Endothelial cell of coronary artery (primary cell): ENCODE measurements at places on chromosomes 4 and X. TPM values are rescaled to one million over a fixed set of nuclear protein-coding genes. Genes with fewer than 3 reads are reported as not detected.

The RTL3 gene
- total RNA-seq, result under 0.01 TPM in 1 of 2 replicates, not detected in the other

The NSUN7 gene
- under 0.01 TPM in 1 of 2 replicates, not detected in the other for total RNA-seq

The TRAM1L1 gene
- total RNA-seq, result 0.09 and 0.36 TPM in 2 replicates

The LRIT3 gene
- total RNA-seq, result under 0.01 and 0.09 TPM in 2 replicates

The P2RY4 gene
- 0.09 TPM in 1 of 2 replicates, not detected in the other for total RNA-seq

The GPC3 gene
- total RNA-seq, result not detected in 2 replicates

The FDCSP gene
- not detected in 2 replicates for total RNA-seq

The COL4A6 gene
- total RNA-seq, result 3.5 and 10.0 TPM in 2 replicates

The ELOVL6 gene
- 2.8 and 7.7 TPM in 2 replicates for total RNA-seq

The SOX3 gene
- not detected in 2 replicates for total RNA-seq

The RAB40A gene
- total RNA-seq, result 0.09 TPM in 1 of 2 replicates, not detected in the other

The ARMCX6 gene
- total RNA-seq, result 25.0 and 34.4 TPM in 2 replicates

The LINC00632 gene
- 0.72 and 1.1 TPM in 2 replicates for total RNA-seq

The HPGD gene
- 0.19 TPM in 1 of 2 replicates, not detected in the other for total RNA-seq

The GPR119 gene
- total RNA-seq, result not detected in 2 replicates

The NR3C2 gene
- 3.2 and 4.7 TPM in 2 replicates for total RNA-seq

The ZFP92 gene
- total RNA-seq, result 0.90 and 1.5 TPM in 2 replicates

The CFAP99 gene
- under 0.01 and 0.09 TPM in 2 replicates for total RNA-seq

The SPANXA1 gene
- total RNA-seq, result not detected in 2 replicates

The TMEM33 gene
- total RNA-seq, result 41.5 and 45.7 TPM in 2 replicates

The ZNF711 gene
- total RNA-seq, result 1.5 and 1.7 TPM in 2 replicates

The SSX4 gene
- total RNA-seq, result not detected in 2 replicates

The NPY1R gene
- 0.09 TPM in 2 replicates for total RNA-seq

The TMEM47 gene
- total RNA-seq, result 24.2 and 42.5 TPM in 2 replicates

The LIMCH1 gene
- total RNA-seq, result 17.9 and 32.1 TPM in 2 replicates

The SLC2A9 gene
- 1.4 and 1.6 TPM in 2 replicates for total RNA-seq

The RBM46 gene
- total RNA-seq, result not detected in 2 replicates

The RNF175 gene
- not detected in 2 replicates for total RNA-seq
